Activated naive CD4-positive, alpha-beta T cell treated with anti-CD3 and anti-CD28 coated beads, Interleukin-2, amount 50 U/mL, for 16 hours (primary cell): ENCODE measurements at places on chromosomes 6 and 20.

- DNase-seq = peak; percentile 21
Measured at GRCh38 chr6:155050311-155050710, 55.2 kb downstream of the TIAM2 start.

DNA sequence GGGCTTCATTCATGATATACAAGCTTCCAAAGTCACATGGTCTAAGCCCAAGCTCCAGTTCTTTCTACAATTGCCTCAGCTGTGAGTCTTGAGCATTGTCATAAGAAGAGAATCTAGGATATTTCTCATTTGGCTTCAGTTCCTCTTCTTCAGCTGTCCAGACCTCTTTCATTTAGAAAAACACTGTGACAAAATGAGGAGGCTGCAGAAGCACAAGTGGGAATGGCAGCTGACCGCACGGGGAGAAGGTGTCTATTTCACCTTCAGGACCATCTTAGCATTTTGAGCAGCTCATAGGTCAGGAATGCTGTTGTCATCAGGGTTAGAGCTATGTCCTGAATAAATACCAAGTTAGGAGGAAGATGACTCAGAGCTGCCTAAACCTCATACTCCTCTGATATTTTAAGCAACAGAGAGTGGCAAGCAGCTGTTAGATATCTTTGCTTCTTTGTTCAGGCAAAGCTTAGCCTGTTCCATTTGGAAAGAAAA is 390.1 kb upstream of the CITED2 start:
- no peak for DNase-seq

GRCh38 chr6:166687879-166688205 is 60.8 kb upstream of the RPS6KA2 start:
- no peak for DNase-seq

DNA sequence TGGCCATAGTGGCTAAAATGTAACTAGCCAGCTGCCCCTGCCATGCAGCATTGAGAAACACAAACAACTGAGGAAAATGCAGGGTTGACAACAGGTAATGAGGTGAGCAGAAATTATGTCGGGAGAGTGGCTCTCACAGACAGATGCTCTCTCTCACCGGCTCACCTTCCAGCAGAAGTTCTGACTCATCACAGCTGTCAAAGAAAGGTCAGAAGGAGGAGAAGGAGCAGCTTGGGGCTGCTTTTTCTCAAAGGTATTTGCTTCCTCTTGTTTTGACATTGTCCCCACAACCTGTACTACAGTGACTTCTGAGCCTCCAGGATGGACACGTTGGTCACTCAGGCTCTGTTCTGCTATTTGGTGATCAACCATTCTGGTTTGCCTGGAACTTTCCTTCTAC is 190.5 kb upstream of the HEY2 start:
- no peak for DNase-seq

DNA sequence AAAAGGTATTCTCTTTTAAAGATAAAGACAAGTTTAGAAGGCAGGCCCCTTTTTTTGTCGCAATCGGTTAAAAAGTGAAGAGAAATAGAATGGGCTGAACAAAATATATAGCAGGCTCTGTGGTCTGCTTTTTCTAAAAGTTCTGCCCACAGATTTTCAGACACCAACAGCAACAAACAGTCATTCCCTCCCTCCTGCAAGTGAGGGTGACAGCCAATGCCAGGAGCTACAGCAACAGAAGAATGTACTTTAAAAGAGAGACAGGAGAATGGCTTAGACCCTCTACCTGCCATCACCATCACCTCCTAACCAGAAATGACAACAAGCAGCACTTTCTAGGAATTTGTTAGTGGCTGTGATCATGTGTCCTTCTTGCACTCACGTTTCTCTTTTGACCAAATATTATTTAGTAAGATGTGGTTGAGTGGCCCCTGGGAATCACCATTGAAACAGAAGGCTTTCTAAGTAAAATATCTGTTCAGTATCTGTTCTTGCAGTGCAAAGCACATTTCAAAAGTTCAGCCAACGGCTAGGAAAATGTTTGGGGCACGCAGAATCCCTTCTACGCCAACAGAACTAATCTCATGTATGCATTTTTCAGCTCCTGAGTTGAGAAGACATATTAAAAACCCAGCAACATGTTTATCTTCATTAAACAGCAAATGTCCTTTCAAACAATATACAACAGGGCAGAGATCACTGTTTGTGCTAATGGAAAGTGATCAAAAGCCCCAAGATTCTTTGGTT is 248.5 kb downstream of the ATXN1 start:
- DNase-seq = no peak

- no peak for DNase-seq
Measured at GRCh38 chr6:15246217-15246665, 372 bp downstream of the JARID2 start.

GRCh38 chr6:31763619-31763940 is 1.1 kb downstream of the SAPCD1 start:
- DNase-seq = no peak
